Left forelimb (tissue), 1 donor: ENCODE measurements at places on chromosomes 6 and 20.

DNA sequence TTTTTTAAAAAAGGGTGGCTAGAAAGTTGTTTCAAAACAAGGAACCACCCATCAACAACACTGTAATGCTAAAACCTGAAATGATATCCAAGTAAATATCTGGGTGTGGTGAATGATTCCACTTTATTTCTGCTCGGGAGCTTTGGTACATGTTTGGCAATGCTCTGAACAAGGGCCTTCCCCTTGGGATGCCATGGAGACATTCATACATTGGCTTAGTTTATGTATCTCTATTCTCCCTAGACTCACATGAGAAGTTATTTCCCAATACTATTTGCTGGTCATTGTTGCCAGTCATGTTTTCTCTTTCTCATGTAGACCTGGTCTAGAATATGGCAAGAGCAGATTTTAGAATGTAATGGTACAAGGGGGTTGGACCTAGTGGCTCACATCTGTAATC lies 22.9 kb downstream of the ADTRP start:
- DNase-seq: no peak

- DNase-seq: no peak
Measured at GRCh38 chr6:14135893-14136539, 18.4 kb downstream of the CD83 start.

- DNase-seq: no peak
Measured at GRCh38 chr6:96227135-96227534, 211.4 kb downstream of the FUT9 start.

- no peak for DNase-seq
Measured at GRCh38 chr6:37168163-37168758, 1.7 kb upstream of the PIM1 start.

DNA sequence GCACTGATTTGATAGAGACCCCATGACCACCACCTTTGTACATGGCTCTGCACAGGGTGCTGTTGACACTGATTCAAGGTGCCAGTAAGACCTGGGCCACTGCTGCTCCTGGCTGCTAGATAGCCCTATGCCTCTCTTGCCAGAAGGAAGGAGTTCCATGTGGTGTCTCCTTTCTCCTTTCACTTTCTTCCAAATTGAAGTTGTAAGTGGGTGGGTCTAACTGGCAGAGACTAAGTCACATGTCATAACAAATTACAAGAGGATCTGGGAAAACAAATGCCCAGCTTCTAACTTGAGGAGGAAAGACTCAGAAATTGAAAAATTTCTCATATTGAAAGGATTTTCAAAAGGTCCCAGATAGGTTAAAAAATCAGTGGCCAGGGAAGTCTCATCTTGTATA lies 116.8 kb downstream of the TFAP2B start:
- DNase-seq: no peak

GRCh38 chr20:1391640-1392442 lies 1.0 kb downstream of the FKBP1A start:
- no peak for DNase-seq

GRCh38 chr6:39843305-39844020 lies 51.3 kb downstream of the DAAM2 start:
- DNase-seq: no peak

GRCh38 chr20:57619051-57619831 lies 985 bp downstream of the ZBP1 start:
- DNase-seq: peak; percentile 57
